Peyer's patch (tissue), 4 donors: ENCODE measurements at places on chromosomes 12 and 14.

DNA sequence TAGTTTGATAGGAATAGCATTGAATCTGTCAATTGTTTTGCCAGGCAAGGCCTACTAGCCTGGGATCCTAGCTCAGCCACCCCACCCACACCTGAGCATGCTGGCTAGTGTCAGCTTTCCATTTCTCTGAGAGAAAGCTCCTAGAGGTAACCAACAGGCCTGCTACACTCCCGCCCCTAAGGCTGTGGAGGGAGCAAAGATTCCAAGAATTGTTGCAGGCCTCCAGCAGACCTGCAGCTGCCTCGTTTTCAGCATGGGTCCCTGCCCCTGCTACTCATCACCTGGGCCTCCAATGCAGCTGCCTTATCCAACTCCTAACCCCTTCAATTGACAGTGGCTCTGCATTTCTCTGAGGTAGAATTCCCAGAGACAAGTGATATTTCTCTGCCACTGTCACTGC lies 852.4 kb upstream of the MDGA2 start:
- no peak for DNase-seq

- peak; percentile 25 for DNase-seq
Observed at GRCh38 chr14:91154851-91155625, 41.2 kb downstream of the DGLUCY start.

DNA sequence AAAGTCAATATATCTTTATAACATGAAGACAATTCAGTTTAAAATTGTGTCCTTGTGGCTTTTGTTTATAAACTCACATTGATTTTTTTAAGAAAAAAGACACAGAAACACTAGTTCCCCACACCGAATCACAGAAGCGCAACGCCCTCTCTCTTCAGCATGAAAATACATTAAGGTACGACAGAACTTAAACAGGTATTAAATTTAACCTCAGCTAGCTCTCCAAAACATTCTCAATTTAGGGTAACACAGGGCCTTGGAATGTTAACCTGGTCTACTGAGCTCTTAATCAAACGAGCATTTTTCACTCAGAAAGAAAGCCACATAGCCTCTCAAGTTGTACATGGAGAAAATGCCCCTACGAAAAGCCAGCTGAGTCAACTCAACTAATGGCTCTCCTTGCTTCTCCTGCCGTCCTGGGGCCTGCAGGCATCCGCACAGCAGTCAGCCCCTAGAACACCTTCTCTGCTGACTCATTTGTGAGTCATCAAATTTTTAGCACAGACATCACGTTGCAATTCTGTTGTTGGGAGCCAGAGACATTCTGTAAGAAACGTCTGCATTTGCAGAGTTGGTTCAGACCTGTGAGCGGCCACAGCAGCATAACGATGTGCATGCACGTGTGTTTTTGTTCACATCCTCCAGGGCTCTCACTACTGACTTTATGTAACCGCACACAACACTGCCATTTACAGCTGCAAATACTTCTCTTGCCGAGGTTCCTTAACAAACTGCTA lies 141.6 kb downstream of the ITPR2 start:
- DNase-seq, result no peak

DNA sequence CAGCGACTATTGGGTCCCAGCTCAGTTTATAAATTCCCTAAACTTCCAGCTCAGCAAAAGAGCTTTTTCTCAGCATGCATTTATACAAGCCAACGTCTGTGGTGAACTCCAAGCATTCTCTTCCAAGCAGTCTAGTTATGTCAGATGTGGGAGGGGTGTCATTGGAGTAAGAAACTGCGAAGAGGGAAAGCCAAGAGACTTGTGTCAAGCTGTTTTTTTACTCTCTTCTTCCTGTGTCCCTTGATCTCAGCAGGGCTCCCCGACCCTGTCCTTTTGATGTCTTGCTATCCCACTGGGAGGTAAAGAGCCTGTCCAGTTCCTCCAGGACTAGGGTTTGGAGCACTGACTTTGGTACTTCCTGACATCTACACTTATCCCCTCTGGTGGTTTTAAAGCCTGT lies 69.0 kb downstream of the PPM1H start:
- DNase-seq, result no peak
